ENCODE measurements at places on chromosomes 1 and 21. TPM values are rescaled to one million over a fixed set of nuclear protein-coding genes. Genes with fewer than 3 reads are reported as not detected.

- no peak for DNase-seq
These were observed 7.5 kb upstream of the TOMM20 start for GRCh38 chr1:235136111-235136510.

DNA sequence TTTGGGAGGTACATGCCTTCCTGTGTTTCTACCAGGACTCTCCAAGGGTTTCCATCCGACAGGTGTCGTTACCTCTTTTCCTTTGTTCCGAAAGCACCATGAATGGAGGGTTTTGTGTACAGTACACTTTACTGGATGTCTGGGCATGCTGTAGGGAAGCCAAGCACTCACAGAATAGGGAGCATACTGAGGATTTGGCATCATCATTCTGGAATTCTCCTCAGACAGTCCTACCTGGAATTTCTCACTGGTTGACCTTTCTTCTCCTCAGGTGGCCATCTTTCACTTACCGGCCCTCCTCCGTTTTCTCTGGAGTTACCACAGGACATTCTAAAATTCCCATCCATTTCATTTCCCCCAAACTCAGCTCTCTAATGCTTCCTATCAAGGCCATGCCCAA is 5.9 kb upstream of the MPL start:
- no peak for DNase-seq

- peak; percentile 88 for DNase-seq
These were observed 4.8 kb upstream of the TMCO1 start for GRCh38 chr1:165773324-165773965.

DNA sequence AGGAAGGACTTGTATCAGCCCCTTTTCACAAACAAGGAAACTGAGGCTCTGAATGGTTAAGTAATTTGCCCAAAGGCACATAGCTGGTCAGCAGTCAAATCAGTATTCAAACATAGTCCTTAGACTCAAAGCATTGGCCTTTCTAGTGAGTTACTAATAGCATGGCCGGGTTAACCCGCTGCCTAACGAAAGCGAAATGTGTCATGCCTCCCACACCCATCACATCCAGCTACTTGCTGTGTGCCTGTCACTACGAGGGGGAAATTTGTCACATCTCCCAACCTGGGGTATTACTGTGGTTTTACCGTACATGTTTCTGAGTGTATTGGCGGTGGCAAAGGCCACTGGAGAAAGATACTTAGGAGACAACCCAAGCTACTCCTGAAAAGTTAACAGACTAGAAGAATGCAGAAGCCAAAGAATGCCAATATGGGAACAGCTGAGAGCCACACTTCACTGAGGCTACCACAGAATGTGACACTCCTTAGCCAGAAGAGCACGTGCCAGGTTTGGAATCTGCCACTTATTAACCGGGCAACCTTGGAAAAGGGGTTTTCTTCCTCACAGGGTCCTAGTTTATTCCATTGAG is 363.5 kb downstream of the KCNH1 start:
- DNase-seq: no peak

- DNase-seq: peak; percentile 52
These were observed 19.9 kb downstream of the NIBAN1 start for GRCh38 chr1:184954232-184954995.

- DNase-seq: peak; percentile 44
These were observed 78.5 kb upstream of the CDC42BPA start for GRCh38 chr1:227396539-227397353.

DNA sequence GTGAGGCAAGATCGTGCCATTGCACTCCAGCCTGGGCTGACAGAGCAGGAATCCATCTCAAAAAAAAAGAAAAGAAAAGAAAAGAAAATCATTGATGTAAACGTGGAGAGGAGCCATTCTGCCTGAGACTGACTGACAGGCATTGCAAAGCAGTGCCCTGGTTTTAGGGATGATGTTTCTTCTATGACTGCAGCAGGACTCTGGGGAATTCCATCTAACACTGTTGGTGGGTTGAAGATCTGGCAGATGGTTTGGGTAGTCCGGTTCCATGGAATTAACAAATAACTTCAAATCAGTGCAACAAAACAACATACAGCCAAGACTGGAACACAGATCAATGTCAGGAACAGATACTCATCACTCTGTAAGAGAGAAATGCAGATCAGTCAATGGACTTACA is 17.8 kb upstream of the LAMC2 start:
- DNase-seq: no peak

- peak; percentile 80 for DNase-seq
These were observed 74.6 kb downstream of the USP24 start for GRCh38 chr1:55140546-55140983.

GRCh38 chr1:161342821-161343220 is 24.9 kb downstream of the CFAP126 start:
- no peak for DNase-seq

DNA sequence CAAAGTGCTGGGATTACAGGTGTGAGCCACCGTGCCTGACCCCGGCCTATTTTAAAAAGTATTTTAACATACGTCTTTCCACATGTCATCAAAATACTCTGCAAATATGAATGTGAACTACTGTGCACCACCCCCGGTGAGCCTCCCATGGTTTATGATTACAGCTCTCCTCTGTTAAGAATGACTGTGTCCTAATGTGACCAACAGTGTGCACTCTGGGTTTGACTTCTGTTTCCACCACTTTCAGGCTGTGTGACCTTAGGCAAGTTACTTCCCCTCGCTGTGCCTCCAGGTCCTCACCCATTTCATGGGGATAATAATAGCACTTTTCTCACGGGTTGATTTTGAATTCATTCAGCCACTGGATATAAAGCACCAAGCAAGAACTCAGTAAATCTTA is 14.7 kb downstream of the AMPD2 start:
- no peak for DNase-seq

DNA sequence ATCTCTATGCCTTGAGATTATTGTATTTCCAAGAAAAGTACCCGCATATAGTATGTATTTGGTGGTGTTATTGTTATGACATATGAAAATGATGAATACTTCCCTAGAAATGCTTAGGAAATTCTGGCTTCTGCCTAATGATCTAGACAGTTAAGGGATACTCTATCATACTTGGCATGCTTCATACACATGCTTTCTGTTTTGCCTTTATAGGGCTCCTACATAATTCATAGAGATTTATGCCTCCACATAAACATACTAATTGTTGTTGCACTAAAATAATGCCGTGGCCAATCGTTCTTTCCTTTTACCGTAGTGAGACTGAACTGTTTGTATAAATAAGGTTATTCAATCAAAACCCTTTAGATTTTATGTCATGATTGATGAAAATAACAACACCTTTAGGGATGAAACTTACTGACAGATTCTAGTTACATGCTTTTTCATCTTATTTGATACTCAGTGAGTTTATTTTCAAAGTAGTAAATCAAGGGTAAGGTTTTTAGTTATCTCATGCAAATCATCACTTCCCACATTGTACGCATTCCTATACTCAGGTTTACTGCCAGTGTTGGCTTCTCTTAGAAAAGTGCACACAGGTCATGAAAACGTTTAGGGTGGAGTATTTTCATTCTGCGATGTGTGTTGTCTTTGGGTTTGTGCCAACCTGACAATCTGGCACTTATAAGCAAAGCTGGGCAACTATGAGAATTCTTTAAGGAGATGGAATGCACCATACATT is 40.5 kb upstream of the SCYL3 start:
- DNase-seq: peak; percentile 61

DNA sequence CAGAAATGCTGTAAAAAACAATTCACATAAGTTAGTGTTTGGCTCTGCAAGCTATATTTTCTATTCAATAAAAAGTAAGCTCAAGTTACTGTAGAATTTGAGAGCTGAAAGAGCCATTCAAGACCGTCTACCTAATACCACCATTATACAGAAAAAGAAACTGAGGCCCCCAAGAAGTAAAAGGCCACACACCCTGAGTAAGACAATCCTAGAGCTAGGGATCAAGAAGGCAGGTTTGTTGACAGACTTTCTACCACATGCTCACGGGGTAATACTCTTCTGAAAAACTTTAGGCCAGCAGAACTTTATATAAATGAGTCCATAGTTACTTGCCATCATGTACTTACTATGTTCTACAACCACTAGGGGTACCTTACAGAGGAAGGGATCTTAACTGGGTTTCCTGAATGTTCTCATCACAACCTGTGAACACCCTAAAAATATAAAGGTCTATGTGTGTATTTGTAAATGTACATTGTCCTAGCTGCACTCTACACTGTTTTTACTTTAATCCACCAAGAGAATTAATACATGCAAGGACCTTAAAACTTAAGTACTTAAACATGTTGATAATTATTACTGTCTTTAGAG is 2.7 kb downstream of the PSMG1 start:
- no peak for DNase-seq

DNA sequence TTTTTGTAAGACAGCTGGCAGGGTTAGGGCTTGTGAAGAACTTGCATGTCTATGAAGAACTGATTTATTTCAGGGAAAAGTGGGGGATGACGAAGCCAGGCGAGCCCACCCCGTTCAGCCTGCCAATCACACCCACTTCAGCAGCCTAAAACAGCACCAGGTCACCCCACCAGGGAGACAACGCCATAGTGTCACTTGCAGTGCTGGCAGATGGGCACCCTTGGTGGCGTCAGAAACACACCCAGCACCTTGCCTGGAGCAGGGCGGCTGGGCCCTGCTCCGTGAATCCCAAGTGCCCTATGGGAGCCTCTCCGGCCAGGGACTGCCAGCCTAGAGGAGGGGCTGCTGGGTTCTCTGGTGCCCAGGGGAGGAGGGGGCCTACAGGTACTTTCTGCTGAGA is 5.0 kb upstream of the NADK start:
- no peak for DNase-seq

GRCh38 chr1:204493145-204493983 is 1.2 kb downstream of the PIK3C2B start:
- peak; percentile 77 for DNase-seq

GRCh38 chr1:168279253-168279652 is 1.4 kb upstream of the TBX19 start:
- DNase-seq: no peak

DNA sequence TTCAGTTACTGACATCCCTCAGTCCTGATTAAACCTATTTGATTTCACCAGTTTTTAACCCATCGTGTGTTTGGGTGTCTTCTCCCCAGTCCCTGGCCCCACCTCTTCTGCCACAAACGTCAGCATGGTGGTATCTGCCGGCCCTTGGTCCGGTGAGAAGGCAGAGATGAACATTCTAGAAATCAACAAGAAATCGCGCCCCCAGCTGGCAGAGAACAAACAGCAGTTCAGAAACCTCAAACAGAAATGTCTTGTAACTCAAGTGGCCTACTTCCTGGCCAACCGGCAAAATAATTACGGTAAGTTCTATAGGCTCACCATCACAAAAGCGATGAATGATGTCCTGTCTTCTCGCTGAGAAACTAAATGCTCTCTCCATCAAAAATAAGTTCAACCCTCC is 28.7 kb downstream of the NBPF3 start:
- peak; percentile 44 for DNase-seq

- DNase-seq: no peak
These were observed 24.6 kb downstream of the ST7L start for GRCh38 chr1:112594208-112594876.

DNA sequence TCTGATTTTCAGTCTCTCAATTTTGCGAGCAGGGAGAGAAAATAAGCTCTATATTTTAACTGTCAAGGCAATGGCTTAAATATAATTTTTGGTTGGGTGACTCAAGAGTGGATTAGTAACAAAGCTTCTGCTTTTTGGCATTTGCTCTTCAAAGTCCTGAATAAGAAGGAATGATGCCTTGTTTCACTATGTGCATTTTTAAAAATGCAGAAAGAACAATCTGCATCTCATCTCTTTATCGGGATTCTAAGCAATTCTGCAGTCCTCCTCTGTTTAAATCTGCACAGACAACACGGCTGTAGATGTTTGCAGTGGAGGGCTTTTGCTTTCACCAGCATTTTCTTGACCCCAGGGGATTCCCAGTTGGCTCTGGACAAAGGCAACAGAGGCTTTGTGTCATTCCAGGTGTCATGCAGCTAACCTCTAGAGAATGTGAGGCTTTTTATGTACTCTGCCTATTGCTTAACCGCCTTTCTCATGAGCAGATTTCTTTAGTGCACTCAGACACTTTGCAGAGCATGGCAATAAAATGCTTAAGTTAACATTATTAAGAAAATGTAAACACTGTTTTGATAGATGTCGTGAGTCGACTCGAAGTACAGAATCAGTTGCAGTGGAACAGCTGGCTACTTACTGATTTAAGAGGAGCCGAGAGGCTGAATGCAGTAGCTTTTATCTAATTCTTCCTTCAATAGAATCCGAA is 783.2 kb upstream of the NEGR1 start:
- DNase-seq: no peak

DNA sequence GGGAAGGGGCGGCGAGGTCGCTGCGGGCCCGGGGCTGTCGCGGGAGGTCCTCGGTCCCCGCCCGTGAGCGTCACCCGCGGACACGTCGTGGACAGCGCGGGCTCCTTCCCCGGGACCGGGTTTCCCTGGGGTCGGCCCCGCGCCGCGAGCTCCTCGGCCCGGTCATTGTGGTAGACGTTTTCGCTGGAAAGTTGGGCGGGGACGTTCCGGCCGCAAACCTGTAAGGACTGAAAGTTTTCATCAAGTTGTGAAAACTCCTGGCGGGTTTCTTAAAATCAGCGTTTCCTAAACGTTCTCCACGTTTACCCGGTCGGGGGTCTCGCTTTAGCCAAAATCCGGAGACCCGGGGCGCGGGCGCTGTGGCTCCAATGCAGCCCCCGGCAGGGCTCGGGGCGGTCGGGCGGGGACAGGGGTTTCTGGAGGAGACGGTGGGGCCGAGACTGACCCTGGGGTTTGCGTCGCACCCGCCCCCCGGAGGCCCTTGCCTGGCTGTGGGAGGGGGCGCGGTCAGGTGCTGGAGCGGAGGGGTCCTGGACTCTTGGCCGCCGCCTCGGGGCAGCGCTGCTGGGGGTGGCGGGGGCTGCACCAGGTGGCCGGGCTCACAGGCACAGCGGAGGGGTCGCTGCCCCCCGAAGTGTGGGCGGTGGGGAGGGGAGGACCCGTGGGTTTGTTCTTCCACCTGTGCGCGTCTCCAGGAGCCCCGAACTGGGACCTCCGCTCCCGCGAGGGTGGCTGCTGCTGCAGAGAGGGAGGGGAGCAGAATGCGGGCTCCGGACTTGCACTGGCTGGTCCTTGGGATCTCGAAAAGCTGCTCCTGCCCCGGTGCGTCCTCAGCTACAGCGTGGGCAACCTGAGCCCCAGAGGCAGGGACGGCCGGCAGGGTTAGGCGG is 827 bp downstream of the PRKCZ start:
- DNase-seq: peak; percentile 34

GRCh38 chr1:25193229-25193628 is 39.1 kb downstream of the SYF2 start:
- no peak for DNase-seq

- DNase-seq: peak; percentile 95
These were observed 49.8 kb downstream of the ARHGEF16 start for GRCh38 chr1:3504151-3504821.

The LRRC39 gene
- total RNA-seq: 0.42 TPM

The APCS gene
- total RNA-seq: not detected

The FCGR2B gene
- not detected for total RNA-seq

The EPHA10 gene
- total RNA-seq: not detected

The SPATA45 gene
- total RNA-seq: not detected

The ERICH3 gene
- total RNA-seq: not detected

The SPAG17 gene
- total RNA-seq: not detected

The PLA2G5 gene
- not detected for total RNA-seq

The TMPRSS15 gene
- total RNA-seq: 0.03 TPM

Measured in Daoy (cell line).